NCI-H1092 treated with DMSO at 0.1 percent for 48 hours (cell line): ENCODE measurements at places on chromosomes 16 and 17.

GRCh38 chr17:34283571-34283970 lies 2.0 kb upstream of the CCL11 start:
- no peak for DNase-seq

DNA sequence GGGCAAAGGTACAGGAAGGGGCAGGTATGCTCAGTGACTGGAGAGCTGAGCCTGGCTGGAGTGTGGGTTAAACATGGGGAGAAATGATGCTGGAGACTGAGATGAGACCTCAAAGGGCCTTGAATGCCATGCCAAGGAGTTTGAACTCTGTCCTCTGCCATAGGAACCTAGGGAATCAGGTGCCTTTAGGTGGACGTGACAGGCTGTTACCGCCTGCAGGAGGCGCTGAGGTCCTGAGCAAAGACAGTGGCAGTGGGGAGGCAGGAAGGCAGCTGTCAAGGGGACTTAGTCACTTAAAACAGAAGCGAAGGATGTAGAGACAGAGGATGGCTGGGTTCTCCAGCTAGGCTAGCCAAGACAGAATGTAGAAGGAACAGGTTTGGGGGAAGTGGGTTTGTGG lies 9.1 kb downstream of the PSMB3 start:
- DNase-seq, result no peak

GRCh38 chr17:27621536-27621935 lies 9.5 kb upstream of the LGALS9 start:
- DNase-seq, result no peak

GRCh38 chr17:83107656-83108048 lies 28.2 kb downstream of the METRNL start:
- DNase-seq, result no peak

DNA sequence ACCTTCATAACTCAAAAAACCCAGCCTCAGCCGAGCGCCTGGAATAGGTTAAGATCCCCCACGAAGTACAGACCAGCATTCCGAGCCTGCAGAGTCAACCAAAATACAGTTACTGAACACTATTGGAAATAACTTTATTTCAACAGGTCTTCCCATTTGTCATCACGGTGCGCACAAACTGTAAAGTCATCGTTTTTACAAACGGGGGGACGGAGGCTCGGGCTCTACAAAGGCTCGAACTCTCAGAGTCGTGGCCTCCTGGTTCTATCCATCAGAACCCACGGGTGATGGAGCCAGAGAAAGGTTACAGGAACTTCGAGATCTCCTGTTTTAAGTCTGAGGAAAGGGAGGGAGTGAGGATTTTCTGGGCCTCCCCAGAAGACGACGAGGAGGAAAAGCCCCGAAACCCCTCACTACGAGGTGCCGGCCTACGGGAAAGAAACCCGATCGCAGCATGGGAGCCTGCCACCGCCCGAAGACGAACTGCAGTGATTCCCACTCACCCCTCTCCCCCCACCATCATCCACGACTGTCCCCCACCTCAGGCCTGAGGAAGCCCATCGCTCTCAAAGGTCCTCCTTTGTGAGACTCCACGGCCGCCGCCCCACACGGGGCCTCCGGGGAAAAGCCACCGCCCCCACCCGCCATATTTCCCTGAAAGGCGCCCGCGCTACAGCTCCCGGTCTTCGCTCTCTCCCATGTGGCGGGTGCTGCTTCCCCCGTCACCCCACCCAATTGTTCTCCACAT lies 917 bp downstream of the YWHAE start:
- peak; percentile 4 for DNase-seq

DNA sequence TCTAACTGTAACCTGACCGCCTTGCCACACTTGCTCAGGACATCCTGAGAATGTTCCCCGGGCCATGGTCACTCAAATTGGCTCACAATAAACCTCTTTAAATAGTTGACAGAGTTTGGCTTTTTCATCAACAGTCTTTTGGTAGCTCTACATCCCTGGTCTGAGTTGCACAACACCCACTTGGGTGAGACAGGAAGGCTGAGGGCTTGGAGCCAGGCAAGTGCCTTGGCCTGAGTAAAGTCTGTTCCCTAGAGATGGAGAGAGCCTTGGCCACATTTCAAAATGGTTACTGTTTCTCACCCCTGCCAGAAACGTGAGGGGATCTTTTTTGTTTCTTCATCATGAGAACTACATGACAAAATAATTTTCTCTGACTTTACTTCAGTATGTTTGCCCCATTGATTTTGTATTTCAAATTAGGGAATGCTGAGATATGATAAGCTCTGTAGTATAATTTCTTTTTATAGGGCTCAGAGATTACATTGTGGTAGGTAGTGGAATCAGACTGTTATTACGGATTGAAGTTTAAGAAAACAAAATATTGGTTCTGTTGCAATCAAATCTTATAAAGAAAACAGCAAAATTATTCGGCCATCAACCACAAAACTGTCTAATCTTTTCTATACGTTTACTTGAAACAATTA lies 53.9 kb upstream of the NETO2 start:
- DNase-seq, result peak; percentile 74

DNA sequence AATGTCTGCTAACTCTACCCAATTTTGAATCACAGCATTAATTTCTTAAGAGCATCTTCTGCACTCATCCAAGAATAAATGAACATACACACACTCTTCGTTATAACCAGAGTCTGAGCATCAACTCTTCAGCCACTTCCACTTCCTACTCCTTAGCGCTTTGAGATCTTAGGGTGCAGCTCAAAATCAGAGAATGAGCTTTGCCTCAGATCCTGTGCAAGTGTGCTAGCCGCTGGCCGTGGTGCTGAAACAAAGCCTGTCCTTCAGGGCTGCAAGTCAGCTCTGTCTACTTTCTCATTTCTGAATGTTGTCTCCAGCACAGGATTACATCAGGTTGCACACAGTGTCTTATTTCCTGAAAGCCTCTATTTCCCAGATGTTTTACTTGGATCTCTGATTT lies 165.4 kb downstream of the AIPL1 start:
- no peak for DNase-seq

DNA sequence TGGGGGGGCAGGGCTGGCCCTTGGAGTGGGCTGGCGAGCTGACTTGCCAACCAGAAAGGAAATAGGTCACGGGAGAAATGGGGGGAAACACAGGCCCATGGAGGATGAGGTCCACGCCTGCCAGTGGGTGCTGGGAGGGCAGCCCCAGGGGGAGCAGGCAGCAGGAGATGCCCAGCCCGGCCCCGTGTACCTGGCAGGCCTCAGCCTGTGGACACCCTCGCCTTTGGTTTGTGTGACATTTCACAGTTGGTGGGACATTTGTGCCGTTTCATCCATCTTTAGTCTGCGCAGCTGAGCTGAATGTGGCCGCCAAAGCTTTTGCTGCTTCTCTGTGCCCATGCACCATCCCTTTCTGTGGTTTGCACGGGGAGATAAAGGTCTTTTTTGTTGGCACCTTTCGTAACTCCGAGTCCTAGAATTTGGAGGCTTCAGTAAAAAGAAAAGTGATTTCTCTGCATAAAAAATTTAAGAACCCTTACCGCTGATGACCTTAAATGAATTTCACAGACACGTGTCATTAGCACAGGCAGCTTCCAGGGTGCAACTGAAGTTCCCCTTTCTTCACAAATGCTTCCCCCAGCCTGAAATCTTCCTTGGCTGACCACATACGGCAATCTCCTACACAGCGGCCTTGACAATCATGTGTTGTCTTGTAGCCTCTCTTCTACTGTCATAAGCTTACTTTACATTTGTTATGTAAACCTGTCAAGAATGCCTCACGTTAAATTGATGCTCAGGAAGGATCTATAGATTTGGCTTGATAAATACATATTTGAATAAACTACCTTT lies 193.6 kb downstream of the RPTOR start:
- DNase-seq, result no peak

GRCh38 chr17:75404223-75404730 lies 1.2 kb downstream of the GRB2 start:
- DNase-seq, result peak; percentile 62

DNA sequence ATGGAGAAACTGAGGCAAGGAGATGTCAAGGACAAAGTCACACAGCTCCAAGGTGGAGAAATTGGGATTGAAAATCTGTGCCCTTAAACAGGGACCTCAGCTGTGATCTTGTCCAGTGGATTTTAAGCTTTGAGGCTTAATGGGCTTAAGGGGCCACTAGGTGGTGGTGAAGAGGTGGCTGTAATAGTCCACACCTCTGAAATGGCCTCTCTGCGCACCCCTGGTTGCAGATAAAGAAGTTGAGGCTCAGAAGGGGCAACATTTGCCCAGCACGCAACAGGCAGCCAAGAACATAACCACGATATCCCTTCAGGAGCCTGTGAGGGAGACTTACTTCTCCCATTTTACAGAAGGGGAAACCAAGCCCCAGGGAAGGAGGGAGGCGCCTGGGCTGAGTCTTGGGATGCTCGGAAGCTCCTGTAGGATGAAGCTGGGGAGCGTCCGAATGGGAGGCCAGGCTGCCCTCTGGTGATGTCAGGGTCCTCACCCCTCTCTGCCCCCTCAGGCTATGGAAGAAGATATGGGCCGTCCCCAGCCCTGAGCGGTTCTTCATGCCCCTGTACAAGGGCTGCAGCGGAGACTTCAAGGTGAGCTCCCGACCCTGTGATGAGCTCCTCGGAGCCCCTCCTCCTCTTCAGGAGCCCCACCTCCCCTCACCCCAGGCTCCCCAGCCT lies 43.7 kb downstream of the IL21R start:
- no peak for DNase-seq

DNA sequence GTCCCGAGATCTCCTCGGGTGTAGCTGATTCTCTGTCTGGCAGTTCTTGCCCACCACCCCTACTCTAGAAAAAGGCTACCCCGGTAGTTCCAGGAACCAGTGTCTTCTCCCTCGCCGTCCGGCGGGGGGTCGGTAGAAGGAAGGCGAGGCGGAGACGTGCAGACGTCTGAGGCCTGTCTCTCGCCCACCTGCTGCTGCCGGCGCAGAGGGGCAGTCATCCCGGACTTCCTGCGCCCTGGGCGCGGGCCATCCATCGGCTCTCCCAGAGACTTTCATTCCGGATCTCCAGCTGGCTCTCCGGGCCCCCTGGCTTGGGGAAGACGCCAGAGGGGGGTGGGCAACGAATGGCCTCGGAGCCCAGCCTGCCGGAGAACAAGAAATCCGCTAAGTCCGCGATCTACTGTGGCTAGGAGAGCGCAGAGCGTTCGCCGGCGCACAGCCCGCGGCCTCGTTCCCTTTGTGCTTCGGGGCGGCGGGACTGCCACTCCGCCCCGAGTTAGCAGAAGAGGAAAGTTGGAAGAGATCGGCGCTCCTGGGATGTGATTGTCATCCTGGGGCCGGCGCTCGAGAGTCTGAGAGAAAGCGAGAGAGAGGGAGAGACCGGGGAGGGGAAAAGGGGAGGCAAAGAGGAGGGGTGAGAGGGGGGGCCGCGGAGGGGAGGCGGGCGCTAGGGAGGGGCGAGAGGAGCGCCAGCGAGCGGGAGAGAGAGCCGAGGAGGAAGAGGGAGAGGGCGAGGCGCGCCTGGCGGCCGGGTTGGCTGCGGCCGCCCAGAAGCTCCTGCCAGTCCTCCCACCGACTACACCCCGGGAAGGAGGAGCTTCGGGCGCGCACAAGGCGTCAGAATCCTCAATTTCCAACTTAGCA lies at the start of gene IRX5:
Gene IRX5 (plus strand): TSS at position 861 of the 864 bp plus-strand sequence. CDS start 334 bp downstream, outside the sequence.
- peak; percentile 97 for DNase-seq

DNA sequence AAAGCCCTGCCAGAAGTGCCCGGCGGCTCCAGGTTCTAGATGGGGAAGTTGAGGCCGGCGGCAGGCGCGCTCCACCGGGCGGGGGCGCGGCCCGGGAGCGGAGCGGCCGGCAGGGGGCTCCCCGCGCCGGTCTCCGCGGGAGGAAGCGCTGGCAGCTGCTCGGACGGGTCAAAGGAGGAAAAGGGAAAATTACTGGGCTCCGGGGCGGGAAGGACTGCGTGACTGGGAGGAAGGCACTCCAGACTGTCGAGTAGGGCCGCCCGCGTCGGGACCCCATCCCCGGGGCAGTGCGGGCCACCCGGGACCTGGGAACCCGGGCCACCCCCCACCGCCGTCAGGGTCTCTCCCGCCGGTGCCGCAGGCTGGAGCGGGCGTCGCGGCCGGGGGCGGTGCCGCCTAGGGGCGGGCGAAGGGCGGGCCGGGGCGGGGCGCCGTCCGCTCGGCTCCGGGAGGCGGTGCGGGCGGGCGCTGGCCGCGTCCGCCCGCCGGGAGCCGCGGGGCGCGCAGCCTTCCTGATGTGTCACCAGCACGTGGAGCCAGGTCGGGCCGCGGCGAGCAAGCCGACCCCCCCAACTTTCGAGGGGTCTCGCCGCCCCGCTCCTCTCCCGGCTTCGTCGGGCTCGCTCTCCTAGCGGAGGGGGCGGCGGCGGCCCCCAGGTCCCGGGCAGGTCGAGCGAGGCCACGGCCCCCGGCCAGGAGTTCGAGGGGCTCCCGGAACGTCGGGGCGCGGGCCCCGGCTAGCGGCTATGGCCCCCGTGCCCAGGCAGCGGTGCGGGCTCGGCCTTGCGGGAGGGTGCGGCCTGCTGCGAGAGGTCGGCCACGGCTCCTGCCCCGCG lies 167.5 kb downstream of the RAB11FIP4 start:
- peak; percentile 79 for DNase-seq

GRCh38 chr17:29622337-29623282 lies at the start of gene CORO6:
CORO6 (minus strand) TSS chr17:29622912; CDS start chr17:29621421, 1,491 bp downstream.
- DNase-seq, result peak; percentile 56

- no peak for DNase-seq
These were observed 41.4 kb downstream of the HYDIN start for GRCh38 chr16:71188956-71189712.

GRCh38 chr16:89308391-89309333 lies 91.2 kb downstream of the ZNF778 start:
- DNase-seq, result no peak

GRCh38 chr17:35241520-35241919 lies 1.4 kb upstream of the SLFN5 start:
- DNase-seq, result no peak

GRCh38 chr17:67312265-67312664 lies 54.1 kb downstream of the PSMD12 start:
- no peak for DNase-seq

- peak; percentile 86 for DNase-seq
These were observed 77.5 kb upstream of the N4BP1 start for GRCh38 chr16:48687421-48688038.

- no peak for DNase-seq
These were observed 416 bp downstream of the MT1H start for GRCh38 chr16:56669840-56670619.

- no peak for DNase-seq
These were observed 12.0 kb upstream of the CDYL2 start for GRCh38 chr16:80816356-80816755.

- DNase-seq, result no peak
These were observed 172.8 kb upstream of the ZNF267 start for GRCh38 chr16:31700530-31701388.

GRCh38 chr16:50207652-50208051 lies 54.5 kb downstream of the TENT4B start:
- DNase-seq, result no peak

GRCh38 chr16:49516382-49517036 lies 142.9 kb downstream of the C16orf78 start:
- DNase-seq, result no peak

DNA sequence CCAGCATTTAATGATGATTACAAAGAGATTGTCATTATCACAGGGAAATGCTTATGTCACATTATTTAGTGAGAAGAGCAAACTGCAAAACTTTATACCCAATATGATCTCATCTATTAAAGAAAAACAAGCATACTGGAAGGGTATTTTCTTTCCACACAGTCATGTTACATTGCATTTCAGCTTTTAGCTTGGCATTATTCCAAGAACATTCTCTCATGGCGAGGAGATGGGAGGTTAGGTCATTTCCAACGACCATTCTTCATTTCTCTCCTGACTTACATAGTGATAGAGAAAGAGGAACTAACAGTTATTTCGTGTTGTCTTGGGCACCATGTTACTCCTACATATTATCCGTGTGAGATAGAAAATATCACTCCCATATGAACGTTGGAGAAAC lies 309.4 kb upstream of the XYLT1 start:
- no peak for DNase-seq
